ENCODE measurements at places on chromosomes 13 and 19. TPM values are rescaled to one million over a fixed set of nuclear protein-coding genes. Genes with fewer than 3 reads are reported as not detected.

- DNase-seq: no peak
Measured at GRCh38 chr19:43499042-43499441, 5.5 kb downstream of the PHLDB3 start.

- DNase-seq: no peak
Measured at GRCh38 chr19:49766930-49767299, at the start of gene AP2A1. Gene AP2A1, plus strand, starts transcription at chr19:49767001. Its CDS starts 133 bp downstream, at chr19:49767134.

GRCh38 chr13:98581971-98582702 lies 5.2 kb upstream of the STK24 start:
- peak; percentile 19 for DNase-seq

- no peak for DNase-seq
Measured at GRCh38 chr13:88526853-88527215, 855.7 kb downstream of the SLITRK5 start.

DNA sequence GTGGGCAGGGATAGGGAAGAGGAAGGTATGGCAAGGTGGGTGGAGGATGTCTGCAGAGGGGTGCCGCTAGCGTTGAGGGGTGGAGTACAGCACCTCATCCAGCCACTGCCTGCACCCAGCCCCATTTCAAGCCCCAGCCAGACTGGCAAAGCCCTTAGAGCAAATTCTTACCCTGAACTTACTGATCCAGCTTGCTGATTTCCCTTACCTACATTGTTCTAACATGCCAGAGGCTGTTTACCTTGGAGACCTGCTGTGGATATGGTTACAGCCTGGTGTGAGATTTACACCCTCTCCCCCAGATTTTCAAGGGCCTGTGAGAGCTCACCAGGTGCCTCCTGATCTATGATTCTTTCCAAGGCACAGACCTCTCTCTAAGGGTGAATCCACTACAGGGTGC lies 86.0 kb downstream of the ZNF726 start:
- DNase-seq: no peak

CEACAM7 gene
- total RNA-seq: 0.36 TPM

TMEM272 gene
- total RNA-seq: not detected

MISP3 gene
- 4.3 TPM for total RNA-seq

CDX2 gene
- not detected for total RNA-seq

LSM7 gene
- 85.0 TPM for total RNA-seq
